ENCODE measurements at places on chromosomes 13 and 19.

DNA sequence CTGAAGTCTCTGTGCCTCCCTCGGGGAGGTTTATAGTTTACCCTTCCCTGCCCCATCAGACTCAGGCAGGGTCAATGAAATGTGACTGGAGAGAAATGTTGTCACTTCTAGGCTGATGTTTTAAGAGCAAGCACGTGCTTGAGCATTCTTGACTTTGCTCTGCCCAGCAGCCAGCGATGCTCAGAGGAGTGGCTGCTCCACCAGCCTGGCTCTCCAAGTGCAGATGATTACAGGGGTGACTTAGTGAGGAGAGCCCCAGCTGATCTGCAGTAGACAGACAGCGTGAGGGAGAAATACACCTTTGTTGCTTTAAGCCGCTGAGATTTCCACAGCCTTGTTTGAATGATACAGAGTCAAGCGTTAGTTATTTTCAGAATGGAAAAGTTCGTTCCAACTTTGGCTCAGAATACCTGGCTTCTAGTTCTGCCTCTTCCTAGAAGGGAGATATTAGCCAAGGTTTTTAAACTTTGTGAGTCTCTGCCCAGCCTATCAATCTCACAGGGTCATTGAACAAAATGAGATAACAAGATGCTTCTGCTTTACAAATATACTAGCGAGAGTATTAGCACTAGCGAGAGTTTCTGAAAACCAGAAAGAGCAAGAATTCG lies 143.6 kb downstream of the OXGR1 start:
- DNase-seq: no peak

DNA sequence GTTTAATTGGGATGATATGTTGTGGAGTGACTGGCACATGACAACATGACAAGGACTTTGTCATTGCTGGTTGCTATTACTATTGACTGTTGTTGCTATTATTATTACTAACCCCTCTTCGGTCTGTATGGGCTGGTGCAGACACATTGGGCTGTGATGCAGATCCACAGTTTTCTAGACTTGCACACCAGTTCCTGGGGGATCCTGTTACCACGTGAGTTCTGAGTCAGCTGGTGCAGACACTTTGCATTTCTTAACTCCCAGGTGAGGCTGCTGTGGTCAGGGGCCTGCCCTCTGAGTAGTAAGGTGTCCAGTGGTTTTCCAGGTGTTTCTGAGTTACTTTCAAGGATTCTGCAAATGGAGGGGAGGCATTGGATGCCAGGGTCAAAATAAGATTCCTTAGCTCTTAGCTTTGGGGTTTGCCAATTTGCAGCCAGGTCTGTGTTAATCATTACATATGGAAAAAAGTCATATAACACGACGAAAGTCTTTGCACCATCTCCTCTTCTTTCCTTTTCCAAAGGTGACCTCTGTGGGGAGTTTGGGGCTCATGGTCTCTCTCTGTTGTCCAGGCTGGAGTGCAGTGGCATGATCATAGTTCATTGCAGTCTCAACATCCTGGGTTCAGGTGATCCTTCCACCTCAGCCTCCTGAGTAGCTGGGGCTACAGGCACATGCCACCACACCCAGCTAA lies 19.3 kb downstream of the BICRA start:
- DNase-seq: peak; percentile 43

DNA sequence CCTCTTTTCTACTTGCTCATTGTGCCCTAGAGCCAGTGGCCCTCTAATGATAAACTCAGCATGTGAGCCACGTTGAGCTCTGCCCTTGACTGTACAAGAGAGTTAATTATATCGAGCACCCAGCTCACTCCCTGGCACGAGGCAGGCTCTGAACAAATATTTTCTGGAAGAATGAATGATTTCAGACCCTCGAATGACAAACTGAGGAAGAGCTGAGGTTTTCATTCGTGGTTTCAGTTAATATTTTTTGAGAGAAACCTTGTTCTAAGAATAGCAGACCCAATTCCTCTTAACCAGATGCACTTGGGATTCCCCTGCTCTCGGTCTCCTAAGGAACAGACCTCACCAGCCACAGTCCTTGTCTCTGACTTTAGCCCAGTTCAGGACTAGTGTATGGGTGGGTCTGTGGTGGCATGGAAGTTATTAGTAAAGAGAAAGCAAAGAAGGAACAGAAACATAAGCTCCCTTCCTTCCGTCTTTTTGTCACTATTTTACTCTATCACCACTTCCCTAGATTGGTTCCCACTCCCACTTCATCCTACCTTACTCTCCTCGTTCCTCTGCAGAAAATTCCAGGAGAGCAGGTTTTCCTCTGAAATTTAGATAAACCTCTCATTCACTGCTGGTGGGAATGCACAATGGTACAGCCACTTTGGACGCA lies 22.1 kb upstream of the WDFY2 start:
- DNase-seq: no peak

DNA sequence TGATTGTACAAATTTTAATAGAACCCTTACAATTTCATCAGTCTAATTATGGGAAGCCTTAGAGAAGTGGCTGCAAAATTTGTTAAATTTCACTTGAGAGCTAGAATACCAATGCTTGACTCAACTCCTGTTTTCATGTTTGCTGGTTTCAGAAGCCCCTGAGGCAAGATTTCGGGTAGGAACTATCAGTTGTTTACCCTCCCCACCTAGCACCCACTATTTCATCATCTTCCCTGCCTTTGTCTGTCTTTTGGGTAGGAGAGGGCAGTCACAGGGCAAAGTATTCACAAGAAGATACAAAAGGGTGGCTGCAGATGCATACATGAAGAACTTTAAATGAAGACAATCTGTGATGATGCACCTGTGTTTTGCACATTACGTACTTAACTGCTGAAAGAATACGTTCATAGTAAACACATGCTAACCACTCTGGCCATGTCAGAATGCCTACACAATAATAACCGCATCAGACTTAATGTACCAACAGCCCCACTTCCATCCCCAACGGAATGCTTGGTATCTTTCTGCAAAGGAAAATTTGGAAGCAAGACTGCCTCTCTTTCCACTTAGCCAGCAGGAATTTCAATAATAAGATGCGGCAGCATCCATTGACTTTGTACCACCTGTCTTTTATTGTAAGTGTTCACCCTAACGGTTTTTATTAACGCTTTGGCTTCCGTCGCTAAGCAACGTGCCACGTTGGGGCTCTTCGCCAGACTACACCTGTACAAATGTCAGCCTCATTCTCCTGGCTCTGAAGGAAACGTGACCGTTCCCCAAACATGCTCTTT lies 30.4 kb downstream of the TPT1 start:
- no peak for DNase-seq

DNA sequence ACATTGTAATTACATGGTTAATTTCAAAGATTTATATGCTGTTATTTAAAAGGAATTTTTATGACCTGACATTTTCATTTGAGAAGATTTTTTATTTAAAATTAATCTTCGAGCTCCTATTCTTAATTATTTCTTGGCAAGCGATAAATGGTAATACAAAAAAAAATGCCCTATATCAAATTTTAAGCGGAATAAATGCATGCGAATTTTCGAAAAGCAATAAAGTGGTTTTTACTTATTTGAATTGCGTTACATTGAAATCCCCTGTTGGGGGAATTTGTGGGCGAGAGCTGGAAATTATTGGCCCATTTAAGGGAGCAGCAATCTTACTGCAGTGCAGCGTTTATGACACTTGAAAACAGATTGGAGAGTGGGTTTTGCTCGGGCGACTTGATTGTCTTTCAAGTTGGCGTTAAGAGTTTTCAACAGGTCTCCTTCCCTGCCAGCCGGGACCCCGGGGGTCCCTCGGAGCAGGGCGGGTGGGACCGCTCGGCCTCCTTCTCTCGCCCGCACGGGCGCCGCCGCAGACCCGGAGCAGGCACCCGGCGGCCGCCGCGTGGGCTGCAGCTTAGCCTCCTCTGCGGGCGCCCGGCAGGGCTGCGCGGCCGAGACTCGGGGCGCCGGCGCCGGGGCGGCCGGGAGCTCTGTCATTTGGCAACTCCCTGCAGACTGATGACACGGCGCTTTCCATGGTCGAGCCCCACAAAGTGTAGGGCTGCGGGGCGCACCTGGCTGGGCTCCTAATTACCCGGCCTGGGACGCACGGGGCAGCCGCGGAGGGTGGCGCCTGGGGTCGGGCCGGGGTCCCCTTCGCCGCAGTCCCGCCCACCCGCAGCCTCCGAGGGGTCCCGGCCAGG lies 255.1 kb upstream of the SOX21 start:
- peak; percentile 23 for DNase-seq

- DNase-seq: peak; percentile 43
Measured at GRCh38 chr13:49635599-49636433, 7.5 kb downstream of the ARL11 start.

DNA sequence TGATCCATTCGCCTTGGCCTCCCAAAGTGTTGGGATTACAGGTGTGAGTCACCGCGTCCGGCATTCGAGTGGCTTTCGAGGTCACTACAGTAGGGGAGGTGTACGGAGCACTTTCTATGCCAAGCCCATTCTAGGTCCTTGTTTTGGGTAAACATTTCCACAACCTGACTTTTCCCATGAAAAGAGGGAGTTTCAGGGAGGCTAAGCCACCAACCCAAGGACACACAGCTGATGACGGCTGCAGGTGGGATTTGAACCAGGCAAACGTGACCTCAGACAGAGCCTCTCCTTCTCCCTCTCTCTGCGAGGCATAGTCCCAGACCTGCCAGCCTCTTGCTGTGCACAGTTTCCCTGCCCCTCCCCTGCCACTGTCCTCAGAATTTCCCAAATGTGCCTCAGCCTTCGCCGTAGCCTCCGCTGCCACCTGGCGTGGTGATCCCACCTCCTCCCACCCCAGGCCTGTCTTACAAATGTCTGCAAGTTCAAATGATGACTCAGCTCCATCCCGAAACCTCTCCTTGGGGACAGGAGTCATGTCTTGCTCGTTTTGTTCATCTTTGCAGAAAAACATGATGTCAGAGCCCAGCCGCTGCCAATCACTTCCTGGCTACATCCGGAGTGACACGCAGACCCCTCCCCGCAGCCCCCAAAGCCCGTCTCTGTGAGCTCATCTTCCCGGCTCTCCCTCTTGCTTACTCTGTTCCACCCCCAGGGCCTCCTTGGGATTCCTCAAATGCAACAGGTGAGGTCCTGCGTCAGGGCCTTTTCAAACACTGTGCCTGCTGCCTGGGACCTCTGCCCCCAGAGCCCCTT lies 6.6 kb upstream of the GADD45B start:
- peak; percentile 86 for DNase-seq

DNA sequence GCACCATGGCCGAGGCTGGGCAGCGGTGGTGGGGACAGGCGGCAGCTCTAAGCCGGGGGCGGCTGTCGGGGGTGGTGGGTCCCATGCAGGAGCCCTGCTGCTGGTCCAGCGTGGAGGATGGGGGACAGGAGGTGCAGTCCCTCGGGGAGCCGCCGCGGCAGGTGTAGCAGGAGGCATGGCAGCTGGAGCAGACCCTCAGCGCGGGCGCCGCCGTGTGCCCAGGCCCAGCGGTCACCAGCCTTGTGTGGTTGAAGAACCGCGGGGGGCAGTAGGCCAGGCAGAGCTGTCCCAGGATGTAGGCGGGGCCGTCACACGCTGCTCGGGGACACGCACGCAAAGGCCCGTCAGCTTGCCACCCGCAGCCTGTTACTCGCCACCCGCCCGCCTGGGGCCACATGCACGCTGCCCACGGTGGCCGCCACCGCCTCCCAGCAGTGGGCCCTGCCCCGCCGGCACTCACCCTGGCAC lies 2.9 kb upstream of the C19orf25 start:
- no peak for DNase-seq

All from epithelial cell of esophagus (primary cell).